ENCODE measurements at places on chromosomes 16 and 17. TPM values are rescaled to one million over a fixed set of nuclear protein-coding genes. Genes with fewer than 3 reads are reported as not detected.

DNA sequence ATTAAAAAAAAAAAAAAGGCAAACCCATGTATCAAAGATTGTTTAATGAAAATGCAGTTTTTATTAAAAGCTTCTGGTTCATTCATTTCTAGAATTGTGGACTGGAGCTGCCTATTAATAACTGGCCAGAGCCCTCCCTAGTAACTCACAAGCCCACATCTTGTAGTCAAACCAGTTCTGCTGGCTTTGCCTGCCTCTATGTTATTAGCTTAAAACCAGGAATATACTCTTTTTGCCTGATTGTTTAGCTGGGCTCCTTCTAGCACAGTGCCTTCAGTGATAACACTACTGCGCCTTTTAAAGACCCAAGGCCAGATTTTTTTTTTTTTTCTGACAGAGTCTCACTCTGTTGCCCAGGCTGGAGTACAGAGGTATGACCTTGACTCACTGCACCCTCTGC lies 26.0 kb downstream of the TAC4 start:
- no peak for DNase-seq

- DNase-seq, result no peak
These were observed 599 bp downstream of the MRC2 start for GRCh38 chr17:62627904-62628633.

DNA sequence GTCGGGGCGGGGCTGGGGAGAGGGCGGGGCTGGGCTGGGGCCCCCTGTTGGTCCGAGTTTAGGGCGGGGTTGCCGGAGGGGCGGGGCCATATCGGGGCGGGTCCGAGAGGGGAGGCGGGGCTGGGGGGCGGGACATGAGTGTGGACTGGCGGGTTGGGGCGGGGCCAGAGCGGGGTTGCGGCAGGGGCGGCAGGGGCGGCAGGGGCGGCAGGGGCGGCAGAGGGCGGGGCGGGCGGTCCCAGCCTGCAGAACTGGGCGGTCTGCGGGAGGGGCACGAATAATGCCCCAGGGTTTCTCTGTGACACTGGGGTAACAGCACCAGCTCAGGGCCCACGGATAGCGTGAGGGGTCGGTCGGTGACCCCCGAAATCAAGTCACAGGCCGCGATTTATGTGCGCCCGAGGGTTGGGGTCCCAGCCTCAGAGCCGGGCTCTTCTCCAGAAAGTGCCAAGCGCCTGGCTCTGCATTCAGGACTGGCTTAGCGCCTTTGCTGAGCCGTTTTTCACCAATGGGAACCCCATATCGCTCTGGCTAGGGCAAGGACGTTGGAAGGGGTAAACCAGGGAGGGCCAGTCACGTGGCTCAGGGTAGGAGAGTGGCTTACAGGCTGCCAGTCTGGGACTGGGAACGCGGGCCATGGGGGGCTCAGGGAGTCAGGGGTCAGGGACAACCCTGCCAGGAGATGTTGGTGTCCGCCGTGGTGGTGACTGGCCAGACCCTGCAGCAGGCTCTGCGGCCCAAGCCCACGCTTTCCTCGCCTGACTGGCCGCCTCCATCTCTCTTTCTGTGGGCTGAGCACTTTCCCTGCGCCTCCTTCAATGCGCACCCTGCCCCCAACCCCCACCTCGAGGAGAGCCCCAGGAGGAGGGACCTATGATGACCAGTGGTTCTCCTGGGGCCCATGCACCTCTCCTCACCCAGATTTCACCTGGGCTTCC lies 1.2 kb upstream of the METTL26 start:
- DNase-seq, result peak; percentile 77

DNA sequence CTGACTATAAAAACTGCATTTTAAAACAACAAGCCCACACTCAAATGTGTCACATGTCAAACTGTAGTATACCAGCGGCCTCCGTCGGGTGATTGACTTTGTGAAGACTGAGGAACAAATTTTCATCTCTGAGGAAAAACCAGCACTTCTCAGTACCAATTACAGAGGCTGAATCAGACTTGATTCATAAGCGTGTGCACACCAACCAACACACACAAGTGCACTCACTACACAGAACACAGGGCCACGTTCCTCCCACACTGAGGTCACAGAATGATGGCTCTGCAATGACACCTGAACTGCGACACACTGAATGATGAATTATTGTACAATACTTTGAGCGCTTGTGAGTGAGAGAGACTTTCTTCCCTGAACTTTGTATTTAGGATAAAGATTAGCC lies 29.6 kb downstream of the XPO6 start:
- no peak for DNase-seq

DNA sequence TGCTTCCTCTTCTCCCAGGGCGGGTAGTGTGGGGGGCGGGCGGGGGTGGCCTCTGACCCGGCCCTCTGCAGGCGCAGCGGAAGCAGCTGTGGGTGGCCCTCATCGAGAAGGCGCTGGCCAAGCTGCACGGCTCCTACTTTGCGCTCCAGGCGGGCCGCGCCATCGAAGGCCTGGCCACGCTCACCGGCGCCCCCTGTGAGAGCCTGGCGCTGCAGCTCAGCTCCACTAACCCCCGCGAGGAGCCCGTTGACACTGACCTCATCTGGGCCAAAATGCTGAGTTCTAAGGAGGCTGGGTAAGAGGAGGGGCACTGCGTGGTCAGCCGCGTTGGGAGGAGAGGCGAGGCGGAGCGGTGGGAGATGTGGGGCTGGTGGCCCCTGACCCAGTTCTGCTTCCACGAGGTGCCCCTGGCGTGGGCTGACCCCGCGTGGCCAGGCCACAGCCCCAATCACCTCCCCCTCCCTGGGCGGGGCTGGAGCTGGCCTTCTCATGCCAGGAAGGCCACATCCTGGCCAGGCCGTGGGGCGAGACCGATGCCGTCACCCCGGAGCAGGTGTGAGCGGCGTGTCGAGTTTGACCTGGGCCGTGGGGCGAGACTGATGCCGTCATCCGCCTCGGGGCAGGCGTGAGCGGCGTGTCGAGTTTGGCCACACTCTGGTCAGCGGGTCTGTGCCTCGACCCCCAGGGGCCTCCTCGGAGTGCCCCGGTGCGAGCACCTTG lies 10.5 kb upstream of the PRR35 start:
- DNase-seq, result no peak

GRCh38 chr17:31997005-31997404 lies 10.2 kb upstream of the LRRC37B start:
- no peak for DNase-seq

DNA sequence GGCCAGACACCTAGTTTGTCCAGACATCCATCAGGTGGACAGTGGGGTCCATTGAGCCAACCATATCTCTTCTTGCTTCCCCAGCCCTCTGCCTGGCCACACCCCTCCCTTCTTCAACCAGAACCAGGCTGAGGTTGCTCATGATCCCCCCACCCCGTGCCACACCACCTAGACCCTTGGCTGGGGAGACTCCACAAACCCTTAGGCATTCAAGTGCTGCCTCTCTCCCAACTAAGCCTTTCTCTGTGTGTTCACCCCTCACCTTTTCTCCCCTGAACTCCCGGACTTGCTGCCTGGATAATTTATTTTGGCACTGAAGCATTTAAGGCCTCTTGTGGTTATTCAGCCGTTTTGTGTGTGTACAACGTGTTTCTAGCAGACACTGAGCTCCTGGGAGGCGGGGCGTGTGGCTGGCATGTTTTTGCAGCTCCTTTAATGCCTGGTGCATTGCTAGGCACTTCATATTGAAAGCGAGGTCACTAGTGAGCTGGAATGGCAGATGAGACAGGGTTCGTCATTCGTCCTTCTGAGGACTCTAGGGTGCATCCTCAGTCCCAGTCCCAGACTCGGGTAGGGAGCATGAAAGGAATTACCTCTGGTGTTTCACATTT lies 28.7 kb downstream of the CACNA1G start:
- no peak for DNase-seq

DNA sequence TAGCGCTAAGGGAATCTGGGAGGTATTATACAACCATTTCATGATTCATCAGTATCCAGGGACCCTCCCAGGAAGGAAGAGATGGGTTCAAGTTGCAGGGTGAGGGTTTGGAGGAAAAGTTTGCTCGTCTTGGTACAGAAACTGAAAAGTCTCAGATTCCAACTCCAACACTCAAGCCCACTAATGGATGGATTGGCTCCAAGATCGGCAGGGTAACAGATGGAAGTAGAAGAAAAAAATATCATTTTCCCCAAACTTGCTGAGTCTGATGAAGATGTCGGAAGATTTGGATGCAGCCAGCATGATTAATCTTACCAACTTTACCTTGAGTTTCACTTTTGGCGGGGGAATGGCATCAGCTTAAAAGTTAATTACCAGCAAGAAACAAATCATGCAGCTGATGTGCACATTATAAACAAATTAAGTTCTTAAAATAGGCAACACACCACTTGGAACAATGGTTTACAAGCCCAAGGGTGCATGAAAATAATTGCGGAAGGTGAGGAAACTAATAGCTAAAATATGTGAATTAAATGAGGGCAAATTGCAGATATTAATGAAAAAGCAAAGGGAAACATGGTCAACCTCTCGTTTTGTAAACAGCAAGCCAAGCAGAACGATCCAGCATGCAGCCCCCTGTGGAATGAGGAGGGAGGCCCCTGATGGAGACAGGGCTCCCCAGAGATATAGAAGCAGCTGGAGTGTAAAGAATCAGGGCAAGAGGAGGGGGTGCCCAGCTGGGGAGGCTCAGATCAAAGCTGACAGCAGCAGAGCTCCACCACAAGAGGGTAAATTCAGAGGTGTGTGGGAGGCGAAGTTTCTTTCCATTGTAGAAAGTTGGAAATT lies 44.1 kb upstream of the GRIN2A start:
- no peak for DNase-seq

The GPRC5C gene
- total RNA-seq, result 98.7 TPM

The BICDL2 gene
- 0.06 TPM for total RNA-seq

The ABCC3 gene
- 0.69 TPM for total RNA-seq

The KRT12 gene
- total RNA-seq, result not detected

The GFER gene
- total RNA-seq, result 24.3 TPM

The NXN gene
- 60.6 TPM for total RNA-seq

The TVP23B gene
- total RNA-seq, result 34.1 TPM

The TEKT5 gene
- total RNA-seq, result 0.28 TPM

The XAF1 gene
- total RNA-seq, result 16.7 TPM

Data from spinal cord (tissue), 10 donors.